ENCODE measurements at places on chromosomes 6 and 20.

DNA sequence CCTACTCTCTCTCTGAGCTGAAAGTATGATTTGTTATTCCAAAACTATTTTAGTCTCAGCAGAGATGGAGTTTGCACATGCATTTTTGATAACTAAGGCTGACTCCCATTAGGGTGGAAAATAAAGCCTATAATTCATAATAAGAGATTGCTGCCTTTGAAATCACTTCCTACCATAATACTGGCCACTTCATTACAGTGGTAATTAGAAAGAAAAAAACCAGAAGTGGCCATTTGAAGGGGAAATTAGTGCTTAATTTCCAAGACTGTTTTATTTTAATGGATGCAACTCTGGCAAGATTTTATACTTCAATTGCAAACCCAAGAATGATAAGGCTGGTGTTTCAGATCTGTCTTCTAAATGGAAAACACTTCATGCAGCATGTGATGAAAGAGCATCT lies 43.4 kb downstream of the SLC35B3 start:
- DNase-seq, result no peak

GRCh38 chr20:35908007-35908406 lies 46.3 kb downstream of the SCAND1 start:
- DNase-seq, result no peak

- DNase-seq, result no peak
Measured at GRCh38 chr6:115467726-115468125, 593.0 kb downstream of the FRK start.

DNA sequence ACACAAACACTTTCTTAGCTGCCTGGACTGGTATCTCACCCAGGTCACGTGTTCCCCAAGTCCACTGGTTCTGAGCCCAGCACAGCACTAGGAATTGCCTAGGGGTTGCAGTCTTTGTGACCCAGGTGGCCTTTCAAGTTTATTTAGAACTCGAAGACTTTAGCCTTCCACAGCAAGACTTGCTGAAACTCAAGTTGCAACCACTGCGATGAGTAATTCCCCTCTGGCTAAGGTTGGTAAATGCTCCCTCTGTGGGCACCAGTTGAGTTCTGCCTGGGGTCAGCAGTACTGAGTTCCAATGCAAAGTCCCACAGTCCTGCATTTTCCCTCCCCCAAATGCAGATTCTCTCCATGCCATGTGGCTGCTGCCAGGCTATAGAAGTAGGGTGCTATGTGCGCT lies 77.6 kb upstream of the MOCS1 start:
- DNase-seq, result no peak

DNA sequence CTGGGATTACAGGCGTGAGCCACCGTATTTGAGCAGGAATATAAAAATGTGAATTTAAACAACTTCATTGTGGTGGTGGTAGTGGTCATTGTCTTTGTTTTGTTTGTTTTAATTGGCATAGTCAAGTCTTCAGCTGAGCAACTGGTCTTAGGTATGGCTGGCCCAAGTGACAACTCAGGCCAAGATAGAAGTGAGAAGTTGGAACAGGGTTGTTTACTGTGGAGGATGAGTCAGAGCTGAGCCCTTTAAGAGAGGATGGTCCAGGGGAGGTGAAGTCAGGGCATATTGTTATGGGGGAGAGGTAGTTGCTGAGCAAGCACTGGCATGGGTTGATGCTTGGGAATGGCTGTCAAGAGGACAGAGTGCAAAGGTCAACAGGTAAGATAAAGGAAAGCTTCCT lies 308.2 kb downstream of the FARS2 start:
- DNase-seq, result no peak

DNA sequence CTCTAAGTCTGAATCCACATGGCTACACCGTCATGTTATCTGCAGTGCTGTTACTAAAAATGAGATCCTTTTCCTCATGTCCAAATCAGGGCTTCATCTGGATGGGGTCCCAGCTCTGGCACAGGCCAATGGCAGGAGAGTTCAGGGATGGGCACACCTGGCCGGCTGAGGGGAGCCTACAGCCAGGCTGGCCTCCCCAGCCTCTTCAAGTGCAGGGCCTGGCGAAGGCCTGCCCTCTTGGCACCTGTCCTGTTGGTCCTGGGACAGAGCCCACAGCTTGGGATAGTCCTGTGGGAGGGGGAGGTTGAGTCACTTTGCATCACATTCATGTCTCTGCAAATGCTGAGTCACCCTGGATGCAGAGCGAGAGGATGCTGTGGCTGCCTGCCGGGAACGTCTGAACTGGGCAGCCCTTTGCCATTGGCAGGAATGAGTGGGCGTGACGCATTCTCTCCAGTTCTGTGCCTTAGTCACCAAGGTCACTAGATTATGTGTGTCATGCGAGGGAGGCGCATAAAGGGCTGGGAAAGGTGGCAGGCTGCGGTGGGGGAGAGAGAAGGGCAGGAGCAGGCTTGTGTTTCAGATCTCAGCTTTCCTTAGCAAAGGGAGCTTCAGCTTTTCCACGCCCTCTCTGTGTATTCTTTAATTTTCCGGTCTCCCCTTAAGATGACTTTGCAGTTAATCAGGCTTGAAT lies 223.2 kb upstream of the ECI2 start:
- DNase-seq, result no peak

GRCh38 chr20:54219751-54220426 lies 12.0 kb downstream of the PFDN4 start:
- no peak for DNase-seq

GRCh38 chr6:17665132-17665531 lies 41.6 kb downstream of the NUP153 start:
- no peak for DNase-seq

DNA sequence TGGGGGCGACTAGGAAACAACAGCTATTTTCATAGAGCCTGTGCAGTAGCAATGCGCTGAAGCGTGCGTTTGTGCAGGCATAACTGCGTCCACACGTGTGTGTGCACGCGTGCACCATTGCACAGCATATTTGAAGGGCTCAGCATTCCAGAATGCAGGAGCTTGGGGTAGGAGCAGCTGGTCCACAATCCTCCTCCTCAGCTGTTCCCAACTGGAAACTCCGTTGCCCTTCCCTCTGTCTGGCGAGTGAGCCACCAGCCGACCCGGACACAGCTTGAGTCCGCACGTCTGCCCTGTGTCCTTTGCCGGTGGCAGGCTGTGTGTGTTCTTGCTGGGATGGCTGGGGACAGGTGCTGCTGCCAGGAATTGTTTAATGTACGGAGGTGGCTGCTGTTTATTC lies 110.2 kb downstream of the SASH1 start:
- no peak for DNase-seq

- no peak for DNase-seq
Measured at GRCh38 chr20:52047811-52048764, 143.5 kb downstream of the ZFP64 start.

DNA sequence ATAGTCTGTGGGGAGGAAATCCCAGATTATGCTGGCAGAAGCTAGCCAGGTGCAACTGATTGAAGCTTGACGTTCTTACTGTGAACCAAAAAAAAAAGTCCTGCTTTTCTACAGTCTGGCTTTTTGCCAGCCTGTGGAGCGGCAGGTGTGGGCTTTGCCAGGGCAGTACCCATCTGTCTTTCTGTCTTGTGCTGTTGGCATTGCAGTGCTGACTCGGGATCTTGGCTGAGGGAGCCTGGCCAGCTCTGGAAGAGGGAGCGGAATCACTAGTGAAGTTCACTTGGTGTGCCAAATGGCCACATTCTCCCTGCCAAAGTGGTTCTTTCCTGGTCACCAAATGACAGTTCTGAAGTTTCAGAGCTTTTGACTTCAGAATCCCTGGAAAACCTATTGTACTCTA lies 5.0 kb downstream of the KIF3B start:
- no peak for DNase-seq

DNA sequence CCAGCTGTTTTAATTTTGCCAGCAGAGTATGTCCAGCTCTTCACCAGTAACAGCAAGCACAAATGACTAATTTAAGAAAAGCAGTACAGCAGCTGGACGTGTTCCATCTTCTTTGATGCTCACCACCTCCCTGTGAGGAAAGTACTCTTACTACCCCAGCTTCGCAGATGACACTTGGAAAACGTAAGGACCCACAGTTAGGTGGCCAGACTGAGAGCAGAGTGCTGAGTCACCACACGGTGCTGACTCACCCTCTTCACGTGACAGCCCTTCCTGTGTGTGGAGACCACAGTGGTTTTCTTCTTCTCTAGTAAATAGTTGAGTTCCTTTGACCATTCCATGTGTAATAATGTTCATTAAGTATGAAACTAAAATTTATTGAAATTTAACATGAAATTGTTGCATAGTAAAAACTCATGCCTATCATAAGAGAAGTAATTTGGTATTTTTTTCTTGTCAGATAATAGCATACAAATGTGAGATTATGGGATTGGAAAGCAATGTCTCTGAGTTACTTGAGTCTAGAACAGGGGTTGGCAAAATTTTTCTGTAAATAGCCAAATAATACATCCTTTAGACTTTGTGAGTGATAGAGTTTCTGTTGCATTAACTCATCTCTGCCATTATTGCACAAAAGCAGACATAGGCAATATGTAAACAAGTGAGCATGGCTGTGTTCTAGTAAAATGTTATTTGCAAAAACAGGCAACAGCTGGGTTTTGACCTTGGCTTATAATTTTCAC lies 76.6 kb downstream of the SLX4IP start:
- DNase-seq, result peak; percentile 27

DNA sequence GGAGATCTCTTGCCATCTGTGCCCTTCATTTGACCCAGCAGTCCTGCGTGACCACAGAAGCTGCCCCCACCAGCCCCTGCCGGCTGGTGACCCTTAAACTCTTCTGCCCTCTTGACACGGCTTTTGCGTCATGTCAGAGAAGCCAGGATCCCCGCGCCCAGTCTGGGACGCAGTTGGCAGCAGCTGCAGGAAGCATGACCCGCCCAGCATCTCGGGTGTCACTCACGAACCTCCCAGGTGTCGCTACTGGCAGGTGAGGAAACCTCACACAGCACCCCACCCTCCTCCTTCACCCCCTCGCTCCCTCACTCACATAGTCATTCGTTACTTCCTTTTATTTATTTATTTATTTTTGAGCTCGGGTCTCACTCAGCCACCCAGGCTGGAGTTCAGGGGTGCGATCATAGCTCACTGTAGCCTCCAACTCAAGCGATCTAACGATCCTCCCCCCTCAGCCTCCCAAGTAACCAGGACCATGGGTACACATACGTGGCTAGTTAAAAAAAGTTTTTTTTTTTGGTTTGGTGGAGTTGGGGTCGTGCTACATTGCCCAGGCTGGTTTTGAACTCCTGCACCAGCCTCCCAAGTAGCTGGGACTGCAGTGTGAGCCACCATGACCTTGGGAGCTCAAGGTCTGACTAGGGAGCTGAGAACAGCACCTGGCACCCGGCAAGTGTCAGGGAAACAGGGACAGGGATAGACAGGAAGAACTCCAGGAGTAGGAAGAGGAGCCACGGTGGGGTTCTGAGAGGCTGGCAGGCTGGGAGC lies 14.1 kb upstream of the SPDEF start:
- DNase-seq, result no peak

GRCh38 chr6:36788768-36789167 lies 50.5 kb downstream of the CPNE5 start:
- DNase-seq, result no peak

GRCh38 chr20:21113697-21114096 lies 7.5 kb upstream of the LINC00237 start:
- DNase-seq, result no peak

- no peak for DNase-seq
Measured at GRCh38 chr6:125789167-125789566, 1.6 kb upstream of the NCOA7 start.

- no peak for DNase-seq
Measured at GRCh38 chr6:22536122-22536521, 33.2 kb upstream of the HDGFL1 start.

- no peak for DNase-seq
Measured at GRCh38 chr20:3164043-3164762, 4.5 kb upstream of the FASTKD5 start.

DNA sequence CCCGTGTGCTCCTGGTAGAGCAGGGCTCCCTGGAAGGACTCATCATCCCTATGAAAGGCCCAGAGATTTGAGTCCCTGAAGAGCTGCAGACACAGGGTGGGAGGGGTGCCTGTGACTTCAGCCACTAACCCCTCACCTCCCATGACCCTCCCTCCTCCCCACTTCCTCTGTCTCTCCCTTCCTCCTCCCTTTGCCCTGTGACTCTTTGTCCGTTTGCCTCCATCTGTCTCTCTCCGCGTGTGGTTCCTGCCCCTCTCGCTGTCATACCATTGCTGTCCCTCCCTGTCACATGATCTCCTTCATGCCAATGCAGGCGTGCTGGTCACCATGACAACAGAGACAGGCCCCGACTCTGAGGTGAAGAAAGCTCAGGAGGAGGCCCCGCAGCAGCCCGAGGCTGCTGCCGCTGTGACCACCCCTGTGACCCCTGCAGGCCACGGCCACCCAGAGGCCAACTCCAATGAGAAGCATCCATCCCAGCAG lies 19.0 kb downstream of the EPB41L1 start:
- no peak for DNase-seq

DNA sequence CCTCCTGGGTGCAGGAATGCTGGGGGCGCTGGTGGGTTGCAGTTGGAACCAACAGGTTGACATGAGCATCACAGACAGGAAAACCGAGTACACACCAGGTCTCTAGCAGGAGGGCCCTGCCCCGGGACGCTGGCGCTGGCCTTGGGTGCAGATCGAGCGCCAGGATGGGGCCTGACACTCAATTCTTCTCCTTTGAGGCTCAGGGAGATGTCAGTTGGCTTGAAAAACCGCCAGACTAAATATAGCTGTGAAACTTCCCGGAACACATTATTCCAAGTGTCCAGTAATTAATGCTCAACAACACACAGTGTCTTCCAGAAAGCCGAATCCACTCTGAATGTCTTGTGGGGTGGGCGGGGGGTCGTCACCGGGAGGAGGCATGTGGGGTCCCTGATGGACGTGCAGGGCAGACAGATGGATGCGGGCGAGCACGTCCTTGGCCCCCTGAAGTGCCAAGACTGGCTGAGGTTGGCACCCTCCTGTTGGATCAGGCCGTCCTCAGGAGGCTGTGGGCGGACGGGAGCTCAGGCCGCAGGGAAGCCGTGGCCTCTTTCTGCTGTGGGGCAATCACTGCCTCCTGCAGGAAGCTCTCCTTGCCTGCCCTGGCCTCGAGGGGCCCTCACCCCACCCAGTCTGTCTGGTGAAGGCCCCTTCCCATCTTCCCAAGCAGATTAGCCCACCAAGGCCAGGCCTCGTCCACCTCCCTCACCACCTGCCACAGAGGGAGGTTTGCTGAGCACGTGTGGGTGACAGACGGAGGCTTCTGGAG lies 19.4 kb upstream of the GATA5 start:
- DNase-seq, result no peak

DNA sequence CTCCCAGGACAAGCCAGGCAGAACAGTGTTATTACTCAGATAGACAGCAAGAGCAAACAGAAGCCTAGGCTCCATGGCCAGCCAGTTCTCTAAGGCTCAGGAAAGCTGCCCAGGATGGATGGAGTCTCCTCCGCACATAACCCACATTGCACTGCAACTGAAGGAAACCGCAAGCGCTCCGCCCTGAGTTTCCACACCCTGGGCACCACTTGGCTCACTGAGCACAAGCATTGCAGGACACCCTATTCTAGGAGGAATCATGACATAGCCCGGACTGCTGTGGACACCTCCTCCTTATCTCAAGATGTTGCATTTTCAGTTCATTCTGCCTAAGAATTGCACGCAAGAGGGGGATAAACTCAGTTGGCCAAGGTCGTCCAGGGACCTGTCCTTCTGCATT lies 42.9 kb downstream of the LINC00237 start:
- no peak for DNase-seq

Measured in stimulated activated CD4-positive, alpha-beta T cell treated with anti-CD3 and anti-CD28 coated beads, TNF-alpha, amount 100 ng/mL, for 1 hour (primary cell).